8988T (cell line): ENCODE measurements at places on chromosomes 2 and 18.

DNA sequence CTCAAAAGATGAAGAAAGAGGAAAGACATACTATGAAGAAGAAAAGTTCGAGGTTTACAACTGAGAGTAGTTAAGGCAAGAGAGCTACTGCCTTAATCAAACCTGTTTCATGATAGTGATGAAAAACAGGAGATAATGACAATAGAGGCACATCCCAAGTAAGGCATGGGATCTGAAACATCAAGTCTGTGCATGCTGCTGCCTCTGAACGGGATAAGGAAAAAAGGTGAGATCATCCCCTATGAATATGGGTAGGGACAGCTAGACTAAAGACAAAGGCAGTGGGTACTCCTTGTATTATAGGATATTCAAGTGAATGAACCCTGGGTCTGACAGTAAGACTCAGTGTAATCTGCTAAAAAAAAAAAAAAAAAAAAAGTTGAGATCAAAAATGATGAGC lies 3.0 kb downstream of the EXOC6B start:
- DNase-seq: no peak

- no peak for DNase-seq
Observed at GRCh38 chr2:29954316-29954715, 32.9 kb upstream of the ALK start.

DNA sequence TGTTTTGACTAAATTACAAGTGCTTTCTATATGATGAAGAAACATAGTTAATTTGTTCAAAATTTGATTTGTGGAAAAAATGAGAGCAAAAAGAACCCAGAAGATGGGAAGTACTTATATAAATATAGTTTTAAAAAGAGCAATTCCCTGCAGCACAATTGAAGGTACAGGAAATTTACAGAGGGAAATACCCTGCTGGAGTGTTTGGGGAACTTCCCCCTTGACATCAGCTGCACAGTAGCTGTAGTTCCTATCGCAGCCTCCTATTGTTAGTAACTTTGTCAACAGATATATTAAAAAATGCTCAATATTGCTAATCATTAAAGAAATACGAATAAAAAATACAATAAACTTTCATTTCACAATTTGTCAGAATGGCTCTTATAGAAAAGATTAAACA lies 1118.8 kb upstream of the ZEB2 start:
- DNase-seq: no peak

DNA sequence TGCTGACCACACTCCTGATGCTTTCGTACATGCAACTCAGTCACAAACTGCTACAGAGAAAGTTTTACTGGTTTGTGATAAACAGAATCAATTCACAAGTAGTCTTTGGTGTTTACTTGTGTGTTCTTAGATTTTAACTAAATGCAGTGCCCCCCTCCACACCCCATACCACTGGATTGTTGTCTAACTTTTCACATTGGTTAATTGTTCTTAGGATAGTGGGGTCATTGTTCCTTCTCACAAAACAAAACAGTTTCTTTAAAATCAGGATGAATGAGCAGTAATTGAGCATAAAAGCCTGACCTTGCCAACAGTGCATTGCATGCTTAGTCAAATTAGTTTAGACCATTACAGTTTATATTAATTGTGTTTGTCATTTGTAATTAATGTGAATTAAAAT lies 14.1 kb upstream of the PNPT1 start:
- DNase-seq: no peak

- DNase-seq: no peak
Observed at GRCh38 chr2:9118383-9118960, 88.1 kb upstream of the ASAP2 start.

GRCh38 chr18:59123588-59124369 lies 15.9 kb upstream of the SEC11C start:
- DNase-seq: no peak

DNA sequence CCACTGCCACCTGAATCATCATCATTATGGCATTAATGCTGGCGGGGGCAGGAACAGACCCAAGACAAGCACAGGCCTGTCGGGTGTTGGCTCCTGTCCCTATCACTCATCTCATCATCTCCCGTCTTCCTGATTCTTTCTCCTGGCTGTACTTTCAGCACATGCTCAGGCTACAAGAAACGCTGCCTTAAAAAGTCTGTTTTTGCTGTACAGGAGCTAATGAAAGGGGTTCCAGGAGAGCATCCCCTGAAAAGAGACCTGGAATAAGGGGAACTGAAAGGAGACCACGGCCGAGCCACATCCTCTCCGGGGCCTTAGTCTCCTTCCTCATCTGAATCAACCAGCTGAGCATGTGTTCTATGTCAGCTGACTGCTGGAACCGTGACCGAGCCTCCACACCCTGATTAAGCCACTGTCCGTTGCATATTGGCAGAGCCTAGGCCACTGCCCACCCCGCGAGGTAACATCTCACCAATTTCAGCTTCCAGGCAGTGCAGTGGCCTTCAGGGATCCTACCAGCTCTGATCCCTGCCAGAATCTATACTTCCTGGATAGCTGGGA lies 62.6 kb downstream of the DNMT3A start:
- DNase-seq: no peak

- no peak for DNase-seq
Observed at GRCh38 chr2:119758881-119759450, 756 bp upstream of the PTPN4 start.
